Sigmoid colon (tissue), 7 donors: ENCODE measurements at places on chromosomes 5 and 9. TPM values are rescaled to one million over a fixed set of nuclear protein-coding genes. Genes with fewer than 3 reads are reported as not detected.

- peak; percentile 52 for DNase-seq
Measured at GRCh38 chr9:137774775-137775386, 102.7 kb upstream of the CACNA1B start.

WHRN gene
- 5.4 TPM for total RNA-seq

GRCh38 chr9:2414465-2414864, 207.1 kb upstream of the VLDLR start:
- no peak for DNase-seq

- DNase-seq, result no peak
Measured at GRCh38 chr5:64765804-64766504, 2.5 kb downstream of the SREK1IP1 start.

IRX2 gene
- total RNA-seq, result not detected

GRCh38 chr9:94528886-94529285, 26.0 kb upstream of the PCAT7 start:
- DNase-seq, result no peak

DNA sequence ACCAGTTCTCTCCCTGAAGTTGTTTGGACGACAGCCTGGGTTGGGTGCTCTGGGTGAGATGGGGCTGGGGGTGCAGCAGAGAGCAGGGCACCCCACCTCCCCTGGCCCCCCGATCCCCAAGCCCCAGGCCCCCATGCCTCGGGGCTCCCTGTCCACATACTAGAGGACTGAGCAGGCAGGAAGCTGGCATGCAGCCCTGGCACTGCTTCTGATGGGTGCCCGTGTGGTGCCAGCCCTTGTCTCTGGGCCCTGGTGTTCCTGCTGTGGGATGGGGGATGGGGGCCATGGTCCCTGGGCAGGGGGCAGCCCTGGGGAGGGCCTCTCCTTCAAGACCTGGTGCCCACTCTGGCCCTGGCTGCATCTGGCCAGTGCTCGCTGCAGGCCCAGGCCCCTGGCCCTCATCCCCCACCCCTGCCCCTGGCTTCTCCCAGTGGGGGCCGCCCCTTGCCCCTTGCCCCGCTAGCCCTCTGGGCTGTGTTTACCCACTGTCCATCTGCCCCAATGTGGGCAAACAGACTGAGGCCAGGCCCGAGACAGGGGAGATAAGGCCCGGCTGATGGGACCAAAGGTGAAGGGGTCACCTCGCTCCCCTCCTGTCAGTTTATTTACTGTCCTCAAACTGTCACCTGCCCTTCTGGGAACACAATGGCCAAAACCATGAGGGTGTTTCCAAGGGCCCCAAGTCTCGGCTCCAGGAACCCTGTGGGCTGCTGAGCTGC, 67.3 kb upstream of the RXRA start:
- peak; percentile 77 for DNase-seq

CD74 gene
- 182 TPM for total RNA-seq

PLEKHG4B gene
- 0.36 TPM for total RNA-seq

DNA sequence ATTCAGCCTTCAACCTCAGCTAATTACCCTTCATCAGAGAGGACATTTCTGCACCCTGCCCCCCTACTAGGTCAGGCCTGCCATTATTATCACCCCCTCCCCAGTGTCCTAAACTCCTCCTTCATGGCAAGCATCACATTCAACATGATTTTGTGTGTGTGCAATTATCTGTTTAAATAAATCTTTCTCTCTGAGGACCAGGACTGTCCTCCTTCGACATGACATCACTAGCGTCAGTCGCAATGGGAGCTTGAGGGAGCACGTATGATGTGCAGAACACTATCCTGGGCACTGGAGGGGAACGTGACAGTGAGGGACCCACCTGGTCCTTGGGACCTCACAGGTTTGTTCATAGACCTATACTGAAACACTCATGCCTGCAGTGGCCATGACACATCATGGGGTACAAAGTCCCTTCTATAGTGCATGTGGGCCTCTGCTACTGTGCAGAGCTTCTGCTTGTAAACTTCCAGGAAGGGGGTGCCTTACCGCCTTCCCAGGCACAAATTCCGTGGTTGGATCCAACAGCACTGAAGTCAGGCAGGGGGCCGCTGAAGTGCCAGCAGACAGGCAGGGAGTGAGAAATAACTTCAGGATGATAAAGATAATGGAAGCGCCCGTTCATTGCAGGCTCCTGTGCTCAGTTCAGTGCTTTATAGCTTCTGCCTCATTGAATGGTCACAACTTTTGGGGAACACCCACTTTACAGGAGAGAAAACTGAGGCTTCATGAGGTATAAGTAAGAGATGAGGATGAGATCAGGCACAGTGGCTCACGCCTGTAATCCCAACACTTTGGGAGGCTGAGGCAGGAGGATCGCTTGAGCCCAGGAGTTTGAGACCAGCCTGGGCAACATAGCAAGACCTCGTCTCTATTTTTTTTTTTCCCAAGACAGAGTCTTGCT, 36.0 kb upstream of the STXBP1 start:
- no peak for DNase-seq

PPIC gene
- 79.2 TPM for total RNA-seq

LRRC26 gene
- total RNA-seq, result not detected

DNA sequence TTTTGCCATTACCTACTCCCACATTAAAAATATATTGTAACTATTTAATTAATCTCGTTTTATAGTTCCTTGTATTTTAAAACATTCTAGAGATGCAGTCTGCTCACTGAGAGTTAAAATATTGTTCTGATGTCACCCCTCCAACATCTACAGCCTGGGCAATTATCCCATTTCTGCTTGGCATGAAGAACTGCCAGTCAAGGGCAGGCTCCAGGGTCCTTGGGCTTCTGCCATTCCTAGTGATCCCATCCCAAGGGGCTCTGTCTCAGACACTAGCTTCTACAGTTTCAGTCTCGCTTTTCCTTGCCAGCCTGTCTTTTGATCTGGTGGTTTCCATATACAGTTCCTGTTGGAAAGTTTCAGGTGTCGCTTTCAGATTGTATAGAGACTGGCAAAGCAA, 287.2 kb downstream of the TMEM232 start:
- no peak for DNase-seq

SAXO1 gene
- not detected for total RNA-seq

DNA sequence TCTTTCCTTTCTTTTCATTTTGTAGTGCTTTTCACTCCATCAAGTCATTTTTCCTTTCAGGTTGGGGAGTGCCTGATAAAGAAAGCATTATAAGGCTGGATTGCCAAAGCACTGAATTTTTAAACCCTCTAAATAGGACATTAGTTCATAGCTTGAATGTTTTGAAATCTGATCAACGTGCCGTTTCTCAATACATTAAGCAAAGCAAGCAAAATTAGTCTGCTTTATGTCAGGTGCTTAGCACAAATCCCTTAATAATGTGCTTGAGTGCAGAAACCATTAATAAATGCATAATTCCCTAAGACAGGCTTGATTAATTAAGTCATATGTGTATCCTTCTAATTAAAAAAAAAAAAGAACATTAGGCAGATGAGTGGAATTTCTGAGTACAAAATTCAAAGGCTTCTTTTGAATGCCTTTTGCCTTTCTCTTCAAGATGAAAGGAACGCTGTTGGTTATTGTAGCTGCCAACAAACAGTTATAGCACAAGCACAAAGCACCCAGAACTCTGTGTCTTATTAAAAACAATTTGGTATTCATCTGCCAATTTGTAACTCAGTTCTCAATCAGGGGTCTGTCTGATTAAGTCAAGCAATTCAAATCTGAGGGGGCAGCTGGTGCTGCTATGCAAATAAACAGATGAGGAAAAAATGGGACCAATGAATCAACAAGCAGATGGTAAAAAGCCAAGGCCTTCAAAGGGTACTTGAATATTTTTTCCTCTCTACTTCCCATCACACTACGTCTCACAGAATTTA, 233.7 kb downstream of the TLE1 start:
- no peak for DNase-seq

- no peak for DNase-seq
Measured at GRCh38 chr9:99193466-99193821, 28.3 kb downstream of the ALG2 start.

DNA sequence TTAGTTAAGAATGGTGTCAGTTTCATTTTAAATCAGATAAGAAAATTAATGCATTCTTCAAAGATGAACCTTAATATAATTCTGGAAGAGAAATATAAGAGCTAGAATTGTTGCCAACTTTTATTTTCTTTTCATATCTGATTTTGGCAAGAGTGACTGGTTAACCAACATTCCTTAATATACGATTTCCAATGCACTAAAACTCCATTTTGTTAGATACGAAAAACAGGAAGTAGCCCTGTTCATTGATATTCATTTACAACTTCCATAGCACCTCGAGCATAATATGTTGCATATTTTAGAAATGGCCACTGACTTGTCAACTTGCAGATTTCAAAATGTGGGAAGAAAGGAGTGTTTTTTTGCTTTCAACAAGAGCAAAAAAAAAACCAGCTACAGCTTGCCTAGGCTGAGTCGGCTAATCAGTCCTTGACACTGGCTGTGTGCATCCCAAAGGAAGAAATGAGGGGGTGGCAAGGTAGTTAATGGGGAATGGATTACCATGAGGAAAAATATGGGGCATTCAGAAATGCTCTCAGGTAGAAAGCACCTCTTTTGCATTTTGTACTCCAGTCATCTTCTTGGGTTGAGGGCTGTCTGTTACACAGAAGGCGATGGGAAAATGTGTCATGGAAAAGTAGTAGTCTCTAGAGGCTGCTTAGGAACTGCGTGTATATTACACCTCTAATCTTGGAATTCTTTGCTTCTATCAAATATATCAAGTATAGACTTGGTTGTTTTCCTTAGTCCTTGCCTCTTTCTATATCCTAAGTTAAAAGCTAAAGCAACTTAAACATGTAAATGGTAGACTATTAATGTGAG, 3.9 kb downstream of the MAP3K1 start:
- no peak for DNase-seq

GABBR2 gene
- total RNA-seq, result not detected

DNA sequence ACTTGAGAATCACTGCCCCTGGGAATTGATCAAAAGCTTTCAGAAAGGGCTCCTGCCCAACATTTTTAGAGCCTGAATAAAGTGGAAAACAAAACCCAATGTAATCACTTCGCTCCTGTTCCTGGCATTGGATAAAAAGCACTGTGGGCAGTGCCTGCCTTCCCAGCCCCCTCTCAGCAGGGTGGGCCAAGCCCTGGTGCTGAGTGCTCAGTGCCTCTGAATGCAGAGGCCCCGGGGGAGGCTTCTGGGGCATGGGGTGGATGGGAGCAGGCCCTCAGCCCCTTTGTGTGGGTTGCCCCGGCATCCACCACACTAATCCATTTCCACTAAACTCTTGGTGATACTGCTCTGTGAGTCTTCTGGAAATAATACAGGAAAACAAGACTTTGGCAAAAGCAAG, 55.6 kb downstream of the CFAP90 start:
- DNase-seq, result no peak

SEMA5A gene
- 2.8 TPM for total RNA-seq

SLC4A9 gene
- total RNA-seq, result not detected

GRCh38 chr9:133768371-133768858, 30.3 kb upstream of the SARDH start:
- DNase-seq, result peak; percentile 41

GRCh38 chr9:120915854-120916470, 10.6 kb downstream of the TRAF1 start:
- DNase-seq, result no peak

DNA sequence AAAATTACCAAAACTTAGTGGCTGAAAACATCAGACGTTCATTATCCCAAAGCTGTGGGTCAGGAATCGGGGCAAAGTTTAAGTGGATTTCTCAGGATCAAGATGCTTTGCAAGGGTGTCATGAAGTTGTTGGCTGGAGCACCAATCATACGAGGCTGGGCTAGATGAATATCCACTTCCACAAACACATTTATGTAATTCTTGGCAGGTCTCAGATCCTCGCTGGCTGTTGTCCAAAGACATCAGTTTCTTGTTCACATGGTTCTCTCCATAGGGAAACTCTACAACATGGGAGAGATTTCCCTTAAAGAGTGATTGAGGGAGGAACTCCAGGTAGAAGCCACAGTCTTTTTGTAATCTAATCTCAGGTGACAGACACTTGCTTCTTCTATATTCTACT, 20.2 kb upstream of the CCDC192 start:
- no peak for DNase-seq

ZNF608 gene
- 20.4 TPM for total RNA-seq

STK32A gene
- 5.6 TPM for total RNA-seq

- DNase-seq, result peak; percentile 85
Measured at GRCh38 chr9:88775037-88775471, 216.2 kb upstream of the S1PR3 start.

DNA sequence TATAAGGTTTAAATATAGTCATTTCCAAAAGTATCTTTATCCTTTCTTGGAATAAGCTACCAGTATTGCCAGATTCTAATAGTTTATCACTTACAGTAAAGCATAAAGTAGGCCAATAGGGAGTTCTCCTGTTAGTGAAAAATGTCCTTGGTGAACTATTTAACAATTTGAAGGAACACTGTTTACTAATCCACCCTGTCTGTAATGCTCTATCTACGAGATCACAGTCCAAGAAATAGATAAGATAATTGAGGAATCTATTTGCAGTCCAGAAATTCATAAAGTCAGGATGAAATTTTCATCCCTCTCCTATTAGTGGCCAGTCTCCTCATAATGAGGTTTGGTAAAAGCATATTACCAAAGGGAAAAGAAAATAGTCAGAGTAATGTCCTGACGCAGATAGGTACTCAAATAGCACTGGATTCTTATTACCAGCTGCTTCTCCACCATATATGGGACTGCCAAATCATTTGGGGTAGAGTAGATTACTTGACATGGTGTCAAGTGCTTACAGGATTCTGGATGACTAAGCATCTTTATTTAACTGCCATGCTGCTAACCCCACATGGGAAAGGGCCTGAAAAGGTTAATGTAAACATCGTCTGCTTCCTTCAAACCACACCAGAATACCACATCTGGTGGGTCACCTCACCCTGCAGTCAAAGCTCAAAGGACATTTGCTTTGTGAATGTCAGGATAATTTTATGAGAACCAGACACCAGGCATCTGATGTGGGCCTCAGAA, 808.1 kb downstream of the EFNA5 start:
- no peak for DNase-seq

- DNase-seq, result no peak
Measured at GRCh38 chr9:109812818-109813281, 32.9 kb downstream of the PALM2AKAP2 start.

DNA sequence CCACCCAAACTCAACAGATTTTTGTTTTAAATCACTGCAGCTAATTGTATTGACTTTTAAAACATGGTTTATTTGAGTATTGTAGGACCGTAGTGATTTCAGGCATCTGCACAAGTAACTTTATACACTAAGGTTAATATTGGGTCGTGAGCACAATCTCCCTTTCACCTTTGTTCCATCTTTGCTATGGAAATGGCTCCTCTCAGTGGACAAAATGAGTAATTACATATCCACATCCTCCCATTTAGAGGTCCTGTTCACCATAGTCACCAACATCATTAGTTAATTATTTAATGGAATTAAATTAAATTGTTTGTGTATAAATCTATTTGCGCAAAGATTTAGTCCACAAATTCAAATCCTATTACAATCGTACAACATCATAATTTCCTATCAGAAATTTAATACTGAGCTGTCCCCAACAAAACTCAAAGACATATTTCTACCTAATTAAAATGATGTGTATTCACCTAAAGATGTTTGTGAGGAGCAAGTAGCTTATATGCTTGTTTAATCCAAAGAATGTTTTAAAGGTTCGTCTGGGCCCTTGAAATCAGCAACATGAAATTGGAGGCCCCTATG, 173.0 kb upstream of the DAPK1 start:
- DNase-seq, result no peak

- no peak for DNase-seq
Measured at GRCh38 chr9:70682298-70682697, 267.8 kb upstream of the KLF9 start.

CCL27 gene
- not detected for total RNA-seq
